ENCODE measurements at places on chromosomes 2 and 18.

GRCh38 chr2:69305712-69306392, 81.2 kb downstream of the GFPT1 start:
- DNase-seq, result no peak

- no peak for DNase-seq
Observed at GRCh38 chr2:190864375-190864774, 16.2 kb upstream of the GLS start.

- no peak for DNase-seq
Observed at GRCh38 chr2:67895227-67895941, 167.4 kb downstream of the C1D start.

DNA sequence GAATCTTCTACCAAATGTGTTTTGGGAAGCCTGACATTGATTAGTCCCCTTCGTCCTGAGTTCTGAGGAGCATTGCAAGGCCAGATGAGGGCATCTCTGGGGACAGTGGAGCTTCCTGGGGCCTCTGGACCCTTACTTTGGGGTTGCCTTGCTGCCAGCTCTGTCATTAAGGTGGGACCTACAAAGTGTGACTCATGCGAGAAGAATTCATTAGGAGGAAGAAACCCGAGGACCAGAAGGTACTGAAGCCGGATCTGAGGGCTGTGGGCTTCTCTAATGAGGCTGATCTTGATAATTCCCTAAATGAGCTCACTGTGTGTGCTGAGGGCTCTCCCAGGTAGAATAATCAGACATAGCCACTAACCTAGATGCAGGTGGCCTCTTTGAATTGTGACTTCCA, 695 bp upstream of the SCYGR2 start:
- DNase-seq, result no peak

DNA sequence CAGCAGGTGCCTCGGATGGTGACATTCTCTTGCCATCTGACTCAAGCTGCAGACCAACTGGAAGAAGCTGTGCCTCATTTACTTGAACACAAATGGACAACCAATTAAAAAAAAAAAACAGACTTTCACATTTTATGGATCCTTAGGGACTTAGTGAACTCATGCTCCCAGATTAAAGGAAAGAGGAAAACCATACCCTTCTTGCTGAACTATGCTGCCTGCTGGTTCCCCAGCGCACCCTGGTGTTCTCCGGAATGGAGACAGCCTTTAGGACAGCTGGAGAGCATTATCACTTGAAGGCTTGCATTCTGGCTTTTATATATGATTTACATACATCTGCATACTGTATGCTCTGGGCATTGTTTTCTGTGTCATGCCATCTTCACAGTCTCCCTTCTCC, 370.7 kb downstream of the SLC4A3 start:
- no peak for DNase-seq

DNA sequence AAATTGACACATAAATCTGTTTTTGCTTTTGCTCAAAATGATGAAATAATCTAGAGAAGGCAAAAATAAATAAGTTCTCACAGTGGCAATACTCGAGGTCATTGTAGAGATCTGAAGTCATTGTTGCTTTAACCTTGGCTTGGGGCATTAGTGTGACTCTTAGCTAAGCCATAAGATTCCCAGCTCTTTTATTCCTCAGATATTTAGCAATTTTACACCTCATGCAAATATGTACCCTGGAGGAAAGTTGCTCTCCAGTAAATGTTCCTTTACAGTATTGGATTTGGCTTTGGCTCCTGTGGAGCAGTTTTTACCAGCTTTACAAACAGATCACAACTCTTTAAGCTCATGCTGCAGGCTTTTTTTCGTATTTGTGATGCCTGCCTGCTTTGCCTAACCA, 134.2 kb upstream of the NABP1 start:
- no peak for DNase-seq

DNA sequence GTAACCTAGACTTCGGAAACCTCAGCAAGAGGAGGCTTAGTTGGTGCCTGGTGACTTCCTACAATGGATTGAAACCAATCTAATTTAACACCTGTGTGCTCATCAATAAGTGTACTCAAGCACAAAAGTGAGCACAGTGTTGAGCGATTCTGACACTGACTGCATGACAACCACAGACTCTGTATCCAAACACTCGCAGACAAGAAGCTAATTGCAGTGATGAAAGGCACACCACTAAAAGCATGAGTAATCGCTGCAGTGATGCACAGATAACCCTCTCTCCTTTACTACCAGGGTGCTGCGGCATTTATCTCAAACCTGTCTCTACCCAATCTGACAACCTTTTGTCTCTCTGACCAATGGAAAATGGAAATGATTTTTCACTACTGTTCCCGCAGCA, 168.1 kb downstream of the AFF3 start:
- DNase-seq, result no peak

GRCh38 chr2:126932966-126933710, 34.4 kb downstream of the TEX51 start:
- no peak for DNase-seq

DNA sequence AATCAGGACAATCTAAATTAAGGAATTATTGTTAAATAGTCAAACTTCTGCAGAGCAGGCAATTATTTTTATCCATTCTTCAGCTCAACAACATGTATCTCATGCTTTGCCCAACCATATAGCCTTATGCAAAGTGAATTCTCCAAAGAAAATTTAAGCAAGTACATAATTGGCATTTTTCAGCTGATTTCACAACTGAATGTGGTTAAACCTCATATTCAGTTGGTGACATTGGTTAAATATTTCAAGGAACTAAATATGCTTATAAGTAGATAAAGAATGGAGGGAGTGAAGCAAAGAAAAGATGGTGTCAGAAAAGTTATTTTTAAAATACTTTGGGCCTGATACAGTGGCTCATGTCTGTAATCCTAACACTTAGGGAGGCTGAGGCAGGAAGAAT, 816.2 kb downstream of the NRXN1 start:
- DNase-seq, result no peak

DNA sequence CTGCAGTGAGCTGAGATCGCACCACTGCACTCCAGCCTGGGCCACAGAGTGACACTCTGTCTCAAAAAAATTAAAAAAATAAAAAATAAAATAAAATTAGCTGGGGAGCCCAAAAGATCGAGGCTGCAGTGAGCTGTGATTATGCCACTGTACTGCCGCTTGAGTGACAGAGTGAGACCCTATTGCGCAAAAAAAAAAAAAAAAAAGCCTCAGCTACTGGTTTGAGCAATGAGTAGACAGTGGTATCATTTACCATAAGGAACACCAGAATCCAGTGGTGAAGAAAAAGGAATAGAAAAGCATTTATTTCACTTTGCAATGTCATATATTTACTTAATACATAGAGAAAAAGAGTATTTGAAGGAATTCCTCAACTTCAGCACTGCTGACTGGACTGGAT, 3.0 kb downstream of the SAP130 start:
- no peak for DNase-seq

GRCh38 chr2:143177096-143177786, 48.0 kb downstream of the ARHGAP15 start:
- DNase-seq, result no peak

DNA sequence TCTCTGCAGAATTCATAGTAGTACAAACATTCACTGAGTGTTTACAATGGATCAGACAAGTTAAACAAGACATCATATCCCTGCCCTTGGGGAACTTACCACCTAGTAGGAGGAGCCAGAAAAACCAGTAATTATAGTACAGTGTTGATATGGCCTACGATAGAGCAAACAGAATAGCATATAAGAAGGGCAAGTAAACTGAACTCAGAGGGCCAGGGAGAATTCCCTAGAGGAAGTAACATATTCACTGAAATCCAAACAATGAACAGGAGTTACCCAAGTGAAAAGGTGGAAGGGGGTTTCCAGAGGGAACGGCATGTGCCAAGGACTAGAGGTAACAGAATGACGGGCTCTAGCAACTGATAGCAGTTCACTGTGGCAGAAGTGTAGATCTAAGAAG, 34.1 kb downstream of the NHEJ1 start:
- no peak for DNase-seq

- DNase-seq, result no peak
Observed at GRCh38 chr2:179936141-179936540, 71.0 kb downstream of the CWC22 start.

GRCh38 chr18:13566941-13567746, 159.2 kb downstream of the FAM210A start:
- no peak for DNase-seq

- no peak for DNase-seq
Observed at GRCh38 chr2:138312061-138312460, 189.5 kb upstream of the SPOPL start.

DNA sequence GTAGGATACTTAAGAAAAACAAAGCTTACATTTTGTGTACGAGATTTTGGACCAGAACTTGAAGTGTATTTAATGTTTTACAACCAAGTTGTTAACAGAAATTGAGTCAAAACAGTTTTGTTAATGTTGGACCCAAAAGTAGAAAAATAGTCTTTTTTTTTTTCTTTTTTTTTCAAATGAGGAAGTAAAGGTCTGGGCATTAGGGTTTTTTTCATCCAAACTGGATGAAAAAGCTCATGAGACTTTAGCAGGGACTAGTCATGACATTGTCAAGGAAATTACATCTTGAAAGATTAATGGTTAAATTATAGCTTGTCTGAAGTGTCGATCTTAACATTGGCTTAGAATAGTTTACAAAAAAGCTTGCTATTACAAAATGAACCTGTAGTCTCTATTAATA, 32.3 kb downstream of the CCNT2 start:
- DNase-seq, result no peak

DNA sequence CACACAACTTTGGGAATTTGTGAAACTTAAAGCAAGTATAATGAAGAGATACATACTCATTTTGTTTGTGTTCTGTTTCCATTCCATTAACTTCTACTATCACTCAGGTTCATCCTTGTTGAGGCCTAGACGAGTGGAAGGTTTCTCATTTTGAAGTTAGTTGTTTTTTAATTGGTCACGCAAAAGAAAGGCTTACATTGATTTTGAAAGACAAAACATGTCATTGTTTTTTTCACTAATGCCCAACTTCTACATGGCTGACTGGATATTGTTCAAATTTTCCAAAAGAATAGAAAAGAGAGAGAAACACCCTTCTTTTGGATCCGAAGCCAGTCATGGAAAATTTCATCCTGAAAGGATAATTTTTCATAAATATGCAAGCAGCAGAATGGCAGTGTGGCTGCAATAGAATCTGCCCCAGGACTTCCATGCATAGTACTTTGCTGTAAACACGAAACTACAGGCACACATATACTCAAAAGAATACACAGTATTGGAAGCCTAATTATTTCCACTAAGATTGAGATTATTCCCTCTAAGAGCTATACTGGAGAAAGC, 27.4 kb downstream of the PRKCE start:
- no peak for DNase-seq

DNA sequence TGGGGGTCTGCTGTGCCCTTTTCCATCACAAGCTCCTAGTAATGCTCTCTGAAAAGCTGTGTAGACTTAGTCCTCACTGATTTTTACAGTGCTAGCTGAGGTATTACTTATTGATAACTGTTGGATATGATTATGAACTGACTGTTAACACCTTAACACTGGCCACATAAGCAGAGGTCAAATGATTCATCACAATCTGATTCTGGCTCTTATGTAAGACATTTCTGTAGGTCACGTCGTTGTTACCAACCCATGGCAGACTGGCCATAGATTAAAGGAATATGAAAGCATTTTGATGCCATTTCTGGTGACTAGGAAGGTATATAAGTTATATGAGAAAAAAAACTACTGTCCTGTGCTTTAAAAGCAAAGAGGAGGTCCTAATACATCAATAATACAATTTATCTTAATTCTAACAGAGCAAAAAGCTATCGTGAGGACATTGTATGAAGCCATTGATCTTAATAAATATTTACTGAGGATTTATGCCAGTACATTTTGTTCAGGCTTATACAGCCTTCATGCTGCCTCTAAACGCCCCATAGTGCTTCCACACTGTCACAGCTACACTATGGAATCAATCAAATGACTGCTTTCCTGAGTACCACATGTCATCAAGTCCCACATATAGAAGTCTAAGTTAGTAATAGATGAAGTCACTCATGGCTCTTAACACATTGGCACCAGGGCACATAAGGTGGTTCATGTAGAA, 6.9 kb upstream of the RND3 start:
- no peak for DNase-seq

GRCh38 chr2:27353762-27354596, 2.6 kb downstream of the GTF3C2 start:
- no peak for DNase-seq
